ENCODE measurements at places on chromosomes 2 and 18. TPM values are rescaled to one million over a fixed set of nuclear protein-coding genes. Genes with fewer than 3 reads are reported as not detected.
A peak's percentile ranks its signal among the peaks of the same experiment; 100 is the strongest.

GRCh38 chr2:202450785-202451184 is 74.7 kb downstream of the BMPR2 start:
- no peak for DNase-seq

DNA sequence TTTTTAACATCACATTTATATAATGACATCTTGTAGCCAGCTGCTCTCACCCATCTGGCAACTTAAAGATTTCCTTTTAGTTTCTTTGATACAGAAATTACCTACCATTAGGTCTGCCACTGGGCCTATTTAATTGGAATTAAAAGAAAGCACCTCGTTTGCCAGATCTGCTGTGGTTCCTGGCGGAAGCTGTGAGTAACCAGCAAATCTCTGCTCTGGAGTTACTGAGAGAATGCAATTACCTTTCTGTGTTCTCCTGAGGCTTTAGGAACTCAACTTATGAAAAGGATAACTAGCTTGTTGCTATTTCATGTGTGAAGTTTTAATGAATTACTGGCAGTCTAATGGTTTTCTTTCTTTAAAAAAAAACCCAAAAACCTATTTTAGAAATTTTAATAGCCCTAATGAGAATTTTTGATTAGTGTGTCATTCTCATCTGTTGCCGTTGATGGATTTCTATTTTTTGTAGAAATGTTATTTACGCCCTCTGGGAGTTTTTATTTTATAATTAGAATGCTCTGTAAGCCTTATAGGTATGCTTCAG is 69.7 kb upstream of the LYPD6B start:
- DNase-seq, result no peak

DNA sequence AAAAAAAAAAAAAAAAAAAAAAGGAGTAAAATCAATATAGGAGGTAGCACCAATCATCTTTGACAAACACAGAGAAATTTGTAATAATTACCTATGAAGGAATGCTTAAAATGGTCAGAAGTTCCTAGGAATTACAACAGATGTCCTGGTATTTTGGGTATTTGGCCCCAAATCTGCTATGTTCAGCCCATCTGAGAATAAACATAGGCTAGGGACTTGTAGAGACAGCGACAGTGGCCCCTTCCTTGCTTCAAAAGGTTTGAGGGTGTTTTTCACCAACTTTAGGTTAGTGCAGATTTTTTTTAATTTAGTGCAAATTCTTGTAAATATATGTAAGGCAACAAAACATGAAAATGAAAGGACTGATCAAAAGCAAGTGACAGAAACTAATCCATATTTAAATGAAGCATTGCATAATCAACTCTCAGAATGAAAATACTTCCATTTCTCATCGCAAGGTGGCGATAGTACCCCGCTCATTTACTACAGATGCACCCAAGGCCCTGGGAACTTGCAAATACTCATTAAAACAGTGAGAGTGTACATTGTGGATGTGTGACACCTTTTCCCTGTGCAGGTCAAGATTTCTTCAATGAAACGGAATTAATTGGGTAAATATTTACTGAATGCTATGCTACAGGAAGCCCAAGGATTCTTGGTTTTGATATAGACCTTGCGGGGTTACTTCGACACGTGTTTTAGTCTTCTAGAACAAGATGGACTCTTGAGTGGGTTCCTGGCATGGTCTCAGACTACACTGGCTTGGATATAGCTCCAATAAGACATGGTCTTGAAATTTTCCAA is 44.6 kb downstream of the FAM124B start:
- DNase-seq, result peak; percentile 66

DNA sequence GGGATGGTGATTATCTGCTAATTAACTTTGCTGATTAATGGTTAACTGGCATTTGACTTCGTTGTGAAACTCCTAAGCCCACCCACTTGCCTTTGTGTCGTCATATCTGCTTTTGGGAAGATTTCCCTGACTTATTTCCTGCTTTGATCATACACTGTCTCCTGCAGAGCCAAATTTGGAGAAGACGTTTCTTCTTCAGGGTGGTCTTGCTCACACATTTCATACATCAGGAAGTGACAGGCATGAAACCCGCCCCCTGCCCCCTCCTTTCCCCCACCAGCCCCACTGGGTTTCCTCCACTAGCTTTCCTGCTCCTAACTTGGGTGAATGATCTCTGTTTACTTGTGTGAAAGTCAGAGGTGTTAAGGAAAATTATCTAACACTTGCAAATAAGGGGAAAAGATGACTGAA is 300.1 kb downstream of the TSN start:
- DNase-seq, result no peak

DNA sequence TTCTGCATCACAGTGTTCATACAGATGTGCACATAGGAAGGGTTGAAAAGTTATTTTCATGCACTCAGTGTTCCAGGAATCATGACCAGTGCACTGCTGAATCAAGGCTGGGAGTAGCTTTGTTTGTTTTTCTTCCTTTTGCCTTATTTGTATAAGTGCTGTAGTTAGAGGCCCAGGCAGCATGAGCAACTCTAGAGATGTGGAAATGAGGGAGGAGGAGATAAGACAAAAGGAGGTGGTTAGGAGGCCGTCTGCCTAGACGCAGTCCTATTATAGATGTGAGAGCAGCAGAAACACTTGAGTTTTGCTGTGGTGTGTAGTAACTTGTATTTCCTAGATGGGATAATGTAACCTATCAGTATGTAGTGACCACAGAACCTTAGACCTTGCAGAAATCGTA is 264.3 kb upstream of the RASGRP3 start:
- DNase-seq, result no peak

- no peak for DNase-seq
These were observed 8.4 kb downstream of the ITM2C start for GRCh38 chr2:230872968-230873660.

DNA sequence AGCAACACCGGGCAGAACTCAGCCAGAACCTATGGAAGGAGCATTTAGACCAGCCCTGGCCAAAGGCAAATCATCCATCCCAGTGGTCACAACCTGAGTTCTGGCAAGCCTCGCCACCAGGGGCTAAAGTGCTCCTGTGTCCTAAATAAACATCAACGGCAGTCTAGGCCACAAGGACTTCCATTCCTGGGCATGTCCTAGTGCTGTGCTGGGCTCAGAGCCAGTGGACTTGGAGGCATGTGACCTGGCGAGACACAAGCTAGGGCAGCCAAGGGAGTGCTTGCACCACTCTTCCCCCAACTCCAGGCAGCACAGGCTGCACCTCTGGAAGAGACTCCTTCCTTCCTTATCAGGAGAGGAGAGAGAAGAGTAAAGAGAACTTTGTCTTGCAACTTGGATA is 69.0 kb downstream of the ST6GAL2 start:
- no peak for DNase-seq

GRCh38 chr2:241772063-241772499 is 4.5 kb upstream of the GAL3ST2 start:
- no peak for DNase-seq

DNA sequence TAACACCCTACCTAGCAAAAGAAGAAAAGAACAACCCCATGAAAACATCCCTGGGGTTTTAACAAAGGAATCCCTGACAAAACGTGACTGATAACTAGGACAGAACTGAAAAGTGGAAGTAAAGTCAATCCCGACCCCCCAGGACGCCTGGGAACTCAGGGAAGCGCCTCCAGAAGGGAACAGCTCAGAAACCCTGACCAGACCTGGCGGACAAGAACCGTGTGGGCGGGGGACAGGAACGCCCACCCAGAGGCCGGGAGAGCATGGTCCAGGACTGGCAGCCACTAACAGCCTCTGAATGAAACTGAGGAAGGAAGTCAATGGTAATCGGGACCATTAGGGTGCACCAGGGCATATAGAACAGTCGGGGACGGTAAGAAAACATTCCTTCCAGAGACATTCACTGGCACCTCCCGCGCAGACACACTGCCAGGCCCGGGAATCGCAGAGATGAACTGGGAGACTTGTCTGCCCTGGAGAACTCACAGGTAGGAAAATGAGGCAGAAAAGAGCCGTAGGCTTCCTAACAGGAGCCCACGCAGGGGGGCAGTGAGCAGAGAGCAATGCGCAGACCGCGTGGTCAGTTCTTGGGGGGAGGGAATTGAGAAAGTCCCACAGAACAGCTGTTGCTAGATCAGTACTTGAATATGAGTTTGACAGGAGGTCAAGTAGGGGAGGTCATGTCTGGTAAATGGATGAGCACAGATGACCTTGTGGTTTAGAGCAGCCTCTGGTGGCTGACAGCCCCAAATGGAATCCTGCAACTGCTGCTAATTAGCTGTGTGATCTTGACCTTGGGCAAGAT is 1.3 kb upstream of the TBC1D8 start:
- DNase-seq, result peak; percentile 14

DNA sequence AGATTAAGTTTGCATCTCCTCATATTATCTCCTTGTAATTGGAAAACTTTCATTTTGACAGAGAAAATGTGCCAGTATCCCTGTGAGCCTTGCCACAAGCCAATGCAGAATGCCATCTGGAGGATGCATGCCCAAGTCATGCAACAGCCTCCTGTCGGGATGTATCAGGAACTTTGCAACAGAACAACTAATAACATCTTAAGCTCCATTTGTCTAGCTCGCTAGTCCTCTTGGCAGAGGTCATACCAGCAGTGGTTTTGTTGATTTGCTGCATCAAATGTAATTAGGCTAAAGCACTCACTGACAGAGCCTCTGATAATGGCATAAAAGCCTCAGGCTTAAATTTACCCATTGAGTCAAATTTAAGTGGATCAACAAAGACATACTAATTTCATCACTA is 125.8 kb downstream of the UBE2E3 start:
- no peak for DNase-seq

DNA sequence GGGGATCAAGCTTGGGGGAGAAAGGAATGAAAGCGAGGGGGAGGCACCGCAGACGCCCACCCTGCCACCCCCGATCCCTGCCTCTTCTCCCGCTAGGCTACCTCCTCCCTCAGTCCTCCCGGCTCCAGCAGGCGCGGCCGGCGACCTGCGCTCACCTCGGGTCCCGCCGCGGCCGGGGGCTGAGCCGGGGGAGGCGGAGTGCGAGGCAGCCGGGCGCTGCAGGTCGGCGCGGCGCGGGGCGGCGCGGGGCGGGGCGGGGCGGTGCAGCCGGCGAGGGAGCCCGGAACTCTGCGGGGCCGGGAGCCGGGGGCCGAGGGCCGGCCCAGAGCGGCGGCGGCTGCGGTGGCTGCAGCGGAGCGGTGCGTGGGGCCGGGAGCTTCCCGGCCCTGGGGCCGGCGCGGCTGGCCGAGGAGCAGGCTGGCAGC is 477 bp downstream of the ACVR1 start:
- DNase-seq, result peak; percentile 81

GRCh38 chr18:75115514-75115913 is 93.4 kb downstream of the PTGR3 start:
- DNase-seq, result no peak

GRCh38 chr2:43305012-43305411 is 78.6 kb upstream of the ZFP36L2 start:
- DNase-seq, result no peak

- no peak for DNase-seq
These were observed 246.4 kb downstream of the PRKCE start for GRCh38 chr2:45897842-45898241.

The TMEM17 gene
- total RNA-seq, result 0.32 TPM

The IL1RN gene
- total RNA-seq, result 44.3 TPM

The RAX gene
- total RNA-seq, result not detected

The C2orf42 gene
- 28.0 TPM for total RNA-seq

The SIX3 gene
- total RNA-seq, result not detected

The CXCR1 gene
- not detected for total RNA-seq

The RBBP8 gene
- 64.2 TPM for total RNA-seq
